ENCODE measurements at places on chromosomes 12 and 14.

- no peak for DNase-seq
Observed at GRCh38 chr12:8655421-8655820, 7.2 kb downstream of the MFAP5 start.

DNA sequence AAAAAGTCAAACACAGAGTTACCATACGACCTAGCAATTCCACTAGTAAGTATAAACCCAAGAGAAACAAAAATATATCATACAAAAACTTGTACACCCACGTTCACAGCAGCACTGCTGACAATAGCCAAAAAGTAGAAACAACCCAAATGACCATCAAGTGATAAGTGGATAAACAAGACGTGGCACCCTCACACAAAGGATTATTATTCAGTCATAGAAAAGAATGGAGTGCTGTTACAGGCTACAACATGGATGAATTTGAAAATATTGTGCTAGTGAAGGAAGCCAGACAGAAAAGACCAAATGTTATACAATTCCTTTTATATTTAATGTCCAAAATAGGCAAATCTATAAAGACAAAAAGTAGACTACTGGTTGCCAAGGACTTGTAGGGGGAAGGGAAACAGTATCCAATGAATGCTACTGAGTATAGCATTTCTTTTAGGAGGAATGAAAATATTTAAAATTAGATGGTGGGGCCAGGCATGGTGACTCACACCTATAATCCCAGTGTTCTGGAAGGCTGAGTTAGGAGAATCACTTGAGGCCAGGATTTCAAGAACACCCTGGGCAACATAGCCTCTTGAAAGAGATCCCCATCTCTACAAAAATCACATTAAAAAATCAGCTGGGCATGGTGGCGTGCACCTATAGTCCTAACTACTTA is 41.9 kb downstream of the SPTLC2 start:
- no peak for DNase-seq

GRCh38 chr12:95870897-95871296 is 12.1 kb downstream of the SNRPF start:
- DNase-seq, result no peak

DNA sequence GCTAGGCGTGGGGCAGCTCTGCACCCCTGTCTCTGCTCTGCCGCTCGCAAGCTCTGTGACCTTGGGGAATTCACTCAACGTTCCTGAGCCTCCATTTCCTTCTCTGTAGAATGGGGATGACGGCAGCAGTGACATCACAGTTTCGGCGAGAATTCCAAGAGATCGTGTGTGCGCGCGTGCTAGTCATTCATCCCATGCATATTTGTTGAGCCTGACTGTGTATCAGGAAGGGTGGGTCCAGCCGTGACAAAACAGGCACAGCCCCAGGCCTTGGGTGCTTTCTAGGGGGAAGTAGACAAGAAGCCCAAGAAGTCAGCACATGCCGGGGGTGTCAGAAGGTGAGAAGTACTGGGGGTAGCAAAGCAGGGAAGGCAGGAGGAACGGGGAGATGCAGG is 145.6 kb upstream of the NCOR2 start:
- DNase-seq, result no peak

DNA sequence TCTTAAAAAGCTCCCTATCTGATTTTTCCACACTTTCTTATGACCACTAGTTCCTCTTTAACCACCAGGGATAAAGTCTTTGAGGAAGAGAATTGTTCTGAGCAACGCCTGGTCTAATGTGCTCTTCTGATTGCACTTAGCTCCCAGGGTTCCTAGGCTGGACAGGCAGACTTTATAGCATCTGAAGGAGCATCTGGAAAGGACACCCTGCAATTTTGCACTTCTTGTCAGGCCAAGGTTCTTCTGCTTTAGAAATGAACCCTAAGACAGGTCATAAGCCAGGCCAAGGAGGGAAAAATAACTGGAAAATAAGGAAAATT is 126.3 kb downstream of the KTN1 start:
- no peak for DNase-seq

GRCh38 chr12:71646512-71646911 is 17.1 kb downstream of the ZFC3H1 start:
- no peak for DNase-seq

DNA sequence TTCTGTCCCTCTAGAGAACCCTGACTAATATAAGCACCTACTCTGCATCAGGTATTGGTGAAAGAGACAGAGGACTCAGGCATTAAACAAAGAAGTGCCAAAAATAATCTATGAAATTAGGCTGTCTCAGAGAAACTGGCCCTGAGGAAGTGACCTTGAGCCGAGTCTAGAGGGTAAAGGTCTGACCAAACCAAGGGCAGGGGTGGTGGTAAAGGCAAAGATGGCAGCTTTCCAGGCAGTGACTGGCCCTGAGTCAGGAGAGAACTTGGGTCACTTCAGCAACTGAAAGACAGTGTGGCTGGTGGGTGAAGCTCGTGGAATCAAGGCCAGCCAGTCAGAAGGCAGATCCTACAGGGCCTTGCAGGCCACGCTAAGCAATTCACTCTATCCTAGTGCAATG is 30.6 kb downstream of the CDKL1 start:
- DNase-seq, result no peak

DNA sequence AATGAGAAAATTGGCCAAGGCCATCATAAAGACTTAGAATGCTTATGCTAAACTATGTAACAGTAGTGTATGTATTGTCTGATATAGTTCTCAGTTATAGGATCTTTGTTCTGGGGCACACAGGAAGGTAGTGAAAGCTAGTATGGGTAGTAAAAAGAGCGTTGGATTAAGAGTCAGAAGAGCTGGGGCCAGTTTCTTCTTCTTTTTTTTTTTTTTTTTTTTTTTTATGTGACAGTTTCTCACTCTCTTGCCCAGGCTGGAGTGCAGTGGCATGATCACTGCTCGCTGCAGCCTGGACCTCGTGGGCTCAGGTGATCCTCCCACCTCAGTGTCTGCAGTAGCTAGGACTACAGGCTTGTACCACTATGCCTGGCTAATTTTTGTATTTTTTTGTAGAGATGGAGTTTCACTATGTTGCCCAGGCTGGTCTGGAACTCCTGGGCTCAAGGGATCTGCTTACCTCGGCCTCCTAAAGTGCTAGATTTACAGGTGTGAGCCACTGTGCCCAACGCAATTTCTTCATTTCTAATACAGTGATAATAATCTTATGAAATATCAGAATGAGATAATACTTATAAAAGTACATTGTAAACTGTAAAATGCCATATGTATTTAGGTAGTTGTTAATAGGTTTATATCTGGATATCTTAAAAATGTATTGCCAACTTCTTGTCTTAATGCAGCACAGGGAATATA is 7.4 kb downstream of the MDM2 start:
- DNase-seq, result no peak

GRCh38 chr12:22361785-22362184 is 27.3 kb upstream of the ST8SIA1 start:
- no peak for DNase-seq

- DNase-seq, result peak; percentile 48
Observed at GRCh38 chr12:51419425-51420193, 5.0 kb upstream of the SLC4A8 start.

DNA sequence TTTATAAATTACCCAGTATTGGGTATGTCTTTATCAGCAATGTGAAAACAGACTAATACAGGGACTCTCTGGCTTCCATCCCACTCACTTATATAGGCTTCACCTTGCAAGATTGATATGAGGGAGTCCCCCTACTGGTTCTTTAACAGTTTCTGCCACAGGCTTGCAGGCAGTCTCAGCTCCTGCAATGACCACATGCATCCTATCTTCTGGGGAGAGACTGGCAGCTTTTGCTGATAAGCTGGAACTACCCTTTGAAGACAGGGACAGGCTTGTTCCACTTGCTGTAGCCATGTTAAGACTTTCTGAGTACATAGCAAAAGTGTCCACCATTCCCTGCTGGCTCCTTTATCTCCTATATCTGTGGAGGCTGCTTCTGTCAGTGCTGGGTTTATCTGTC is 531.7 kb upstream of the FLRT2 start:
- no peak for DNase-seq

DNA sequence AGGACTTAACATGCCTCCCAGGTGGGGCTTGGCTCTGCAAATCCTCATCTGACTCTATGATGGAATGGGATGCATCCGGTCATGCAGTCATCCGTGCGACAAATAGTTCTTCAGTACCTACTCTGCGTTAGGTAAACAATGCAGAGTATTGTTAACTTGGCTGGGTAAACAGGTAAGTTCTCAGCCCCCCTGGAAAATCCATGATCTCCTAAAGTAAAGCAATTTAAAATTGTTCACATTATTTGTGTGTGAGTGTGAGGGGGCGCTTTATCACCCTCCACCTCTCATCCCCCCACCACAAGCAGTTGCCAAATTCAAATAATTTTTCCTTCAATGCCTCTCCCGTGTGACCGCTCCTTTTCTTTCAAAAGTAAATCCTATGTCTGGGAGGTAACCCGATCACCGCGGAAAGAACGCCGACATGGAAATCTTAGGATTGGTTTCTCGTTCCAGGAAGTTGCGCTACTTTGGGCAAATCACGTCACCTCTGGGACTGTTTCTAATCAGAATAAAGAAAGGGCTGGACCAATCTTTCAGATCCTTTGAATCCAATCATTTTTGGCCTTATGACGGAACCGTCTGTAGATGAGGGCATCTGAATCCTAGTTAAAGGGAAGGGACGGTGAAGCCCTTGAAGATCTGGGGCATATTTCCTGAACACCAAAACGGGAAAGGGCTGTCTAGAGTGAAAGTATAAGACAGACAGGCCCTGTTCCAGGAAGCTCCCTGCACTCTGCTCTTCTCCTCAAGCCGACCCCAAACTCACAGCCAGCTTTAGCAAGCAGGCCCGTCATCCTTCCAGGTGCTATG is 44.0 kb upstream of the SINHCAF start:
- DNase-seq, result no peak

- no peak for DNase-seq
Observed at GRCh38 chr12:122226366-122227125, 694 bp upstream of the DIABLO start.

- DNase-seq, result peak; percentile 9
Observed at GRCh38 chr12:48615681-48616080, 45.8 kb upstream of the LALBA start.

- no peak for DNase-seq
Observed at GRCh38 chr14:77088219-77088618, 9.8 kb upstream of the CIPC start.

DNA sequence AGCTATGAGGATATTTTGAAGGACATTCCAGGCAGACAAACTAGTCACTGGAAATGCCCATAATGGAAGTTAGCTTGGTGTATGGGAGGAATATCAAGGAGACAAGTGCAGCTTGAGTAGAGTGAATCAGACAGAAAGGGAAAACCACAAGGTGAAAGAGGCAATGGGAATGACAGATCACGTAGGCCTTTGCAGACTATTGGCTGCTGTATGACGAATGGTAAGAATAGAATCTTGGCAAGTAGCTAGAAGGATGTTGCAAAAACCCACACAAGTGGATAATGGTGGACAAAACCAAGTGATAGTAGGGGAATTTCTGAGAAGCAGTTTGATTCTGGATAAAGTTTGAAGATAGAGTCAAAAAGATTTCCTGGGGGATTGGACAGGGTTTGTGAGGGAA is 196.9 kb upstream of the NOVA1 start:
- no peak for DNase-seq

GRCh38 chr14:20415782-20416206 is 2.5 kb upstream of the TEP1 start:
- DNase-seq, result peak; percentile 93

DNA sequence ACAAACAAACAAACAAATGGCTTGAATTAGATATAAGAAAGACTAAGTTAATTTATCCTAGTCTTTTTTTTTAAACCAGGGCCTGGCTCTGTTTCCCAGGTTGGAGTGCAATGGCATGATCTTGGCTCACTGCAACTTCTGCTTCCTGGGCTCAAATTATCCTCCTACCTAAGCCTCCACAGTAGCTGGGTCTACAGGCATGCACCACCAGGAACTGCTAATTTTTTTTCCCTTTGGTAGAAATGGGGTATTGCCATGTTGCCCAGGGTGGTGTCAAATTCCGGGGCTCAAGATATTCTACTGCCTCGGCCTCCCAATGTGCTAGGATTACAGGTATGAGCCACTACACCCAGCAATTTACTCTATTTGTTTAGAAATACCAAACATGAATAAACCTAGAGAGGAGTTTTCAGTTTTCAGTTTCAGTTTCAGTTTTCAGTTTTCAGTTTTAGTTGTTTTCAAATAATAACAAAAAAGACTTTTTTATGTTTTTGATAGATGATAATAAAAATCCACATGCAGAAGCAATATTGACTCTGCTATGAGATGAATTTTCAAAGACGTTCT is 817.0 kb downstream of the FLRT2 start:
- DNase-seq, result no peak

DNA sequence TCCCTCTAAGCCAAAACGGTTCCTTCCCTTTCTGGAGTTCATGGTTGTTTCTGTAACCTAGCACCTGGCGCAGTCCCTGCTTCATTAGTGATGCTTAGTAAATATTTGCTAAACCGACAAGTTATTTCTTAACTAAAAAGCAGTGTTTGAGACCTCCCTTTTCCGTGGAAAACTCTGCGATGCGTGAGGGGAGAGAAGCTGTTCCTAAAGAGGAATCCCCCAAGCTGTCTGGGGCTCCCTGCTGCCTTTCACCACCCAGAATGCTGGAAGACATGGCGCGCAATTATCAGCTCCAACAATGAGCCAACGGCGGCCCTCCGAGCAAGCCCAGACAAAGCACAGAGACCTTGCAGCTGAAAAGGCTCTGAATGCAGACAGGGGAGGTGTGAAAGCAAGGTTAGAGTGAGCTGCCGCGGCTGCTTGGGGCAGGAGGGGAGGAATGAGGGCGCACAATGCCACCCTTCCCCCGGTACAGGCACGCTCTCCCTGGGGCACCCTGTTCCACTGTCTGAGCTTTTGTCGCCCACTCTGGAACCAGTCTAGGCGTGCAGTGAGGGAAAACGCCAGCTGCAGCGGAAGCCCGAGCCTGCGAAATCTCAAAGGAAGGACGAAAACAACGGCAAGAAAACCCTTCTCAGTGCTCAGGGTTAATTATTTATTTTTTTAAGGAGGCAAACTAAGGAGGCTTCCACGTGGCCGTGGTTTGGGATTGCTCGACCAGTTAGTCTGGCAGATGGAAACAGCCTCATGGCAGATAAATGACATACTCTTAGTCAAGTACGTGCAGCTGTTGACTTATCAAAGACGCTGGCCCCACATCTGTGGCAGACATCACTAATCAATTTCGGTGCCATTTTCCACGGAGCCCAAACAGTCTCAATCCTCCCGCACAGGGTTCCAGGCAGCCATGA is 66.3 kb downstream of the RBM19 start:
- DNase-seq, result no peak

- DNase-seq, result peak; percentile 51
Observed at GRCh38 chr14:105537580-105538474, 11.4 kb downstream of the TMEM121 start.

- no peak for DNase-seq
Observed at GRCh38 chr14:60775296-60775695, 40.7 kb downstream of the MNAT1 start.

- DNase-seq, result no peak
Observed at GRCh38 chr12:130303781-130304180, 33.9 kb upstream of the PIWIL1 start.

DNA sequence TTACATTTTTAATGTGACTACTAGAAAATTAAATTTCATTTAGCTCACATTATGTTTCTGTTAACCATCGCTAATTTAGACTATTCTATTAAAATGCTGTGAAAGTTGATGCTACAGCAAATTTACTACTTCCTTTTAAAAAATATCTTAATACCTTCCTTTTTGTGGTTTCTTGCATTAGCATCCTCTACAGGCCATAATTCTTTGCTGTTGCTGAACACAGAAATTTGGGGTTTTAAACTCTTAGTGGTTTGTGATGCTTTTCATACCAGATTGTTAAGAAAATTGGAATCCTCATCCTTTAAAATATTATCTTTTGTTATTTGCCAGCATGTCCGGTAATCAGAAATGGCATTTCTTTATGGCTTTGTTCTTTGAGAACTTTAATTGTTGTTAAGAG is 18.1 kb downstream of the WNK1 start:
- DNase-seq, result no peak

GRCh38 chr12:13000616-13000924 is 505 bp upstream of the HEBP1 start:
- DNase-seq, result peak; percentile 75
